ENCODE measurements at places on chromosomes 6 and 20.

GRCh38 chr6:16619777-16620176, 141.5 kb downstream of the ATXN1 start:
- DNase-seq, result no peak

DNA sequence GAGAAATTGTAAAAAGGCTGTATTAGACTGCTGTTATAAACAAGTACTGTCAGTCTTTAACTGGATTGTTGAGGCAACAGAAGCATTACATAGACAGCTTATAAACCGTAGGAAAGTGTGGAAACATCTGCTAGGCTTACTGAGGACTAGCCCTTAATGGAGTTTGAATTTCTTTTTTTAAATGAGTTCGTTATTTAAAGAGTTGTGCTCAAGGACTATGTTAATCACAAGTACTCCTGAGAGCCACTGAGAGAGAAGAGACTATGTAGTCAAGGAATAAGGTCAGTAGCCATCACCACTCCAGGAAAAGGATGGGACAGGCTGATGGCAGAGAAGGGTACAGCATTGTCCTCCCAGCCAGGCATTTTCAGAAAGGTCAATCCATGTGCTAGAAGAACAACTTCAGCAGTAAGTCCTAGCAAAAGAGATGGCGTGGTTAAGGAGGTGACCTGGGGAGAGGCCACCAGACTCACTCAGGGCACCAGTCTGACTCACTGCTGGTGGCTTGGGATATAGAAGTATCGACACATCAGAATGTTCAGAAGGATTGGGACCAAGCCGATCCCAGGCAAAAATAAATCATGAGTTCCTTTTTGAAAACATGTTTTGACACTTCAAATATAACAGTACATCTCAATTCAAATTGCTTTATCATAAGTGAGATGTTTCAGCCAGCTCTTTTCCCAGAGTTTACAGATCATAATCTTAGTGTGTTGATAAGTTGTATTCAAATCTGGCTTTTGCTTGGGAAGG, 6.4 kb downstream of the RPS12 start:
- no peak for DNase-seq

DNA sequence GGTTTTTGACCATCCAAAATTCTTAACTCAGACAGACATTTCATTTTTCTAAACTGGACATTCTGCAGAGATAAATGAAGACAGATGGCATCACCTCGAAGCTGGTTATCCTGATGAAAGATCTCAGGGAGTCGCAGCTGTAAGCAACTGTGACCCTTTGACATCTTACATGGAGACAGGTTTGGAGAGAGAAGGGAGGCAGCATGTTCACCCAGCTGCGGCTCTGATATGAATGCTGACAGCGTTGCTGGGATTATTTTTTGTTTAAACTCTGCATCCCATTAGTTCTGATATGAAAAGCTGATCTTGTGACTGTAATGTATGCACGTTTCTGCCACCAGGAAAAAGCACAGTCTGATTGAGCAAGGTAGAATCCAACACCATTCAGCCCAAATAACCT, 89.4 kb downstream of the C6orf118 start:
- DNase-seq, result no peak

DNA sequence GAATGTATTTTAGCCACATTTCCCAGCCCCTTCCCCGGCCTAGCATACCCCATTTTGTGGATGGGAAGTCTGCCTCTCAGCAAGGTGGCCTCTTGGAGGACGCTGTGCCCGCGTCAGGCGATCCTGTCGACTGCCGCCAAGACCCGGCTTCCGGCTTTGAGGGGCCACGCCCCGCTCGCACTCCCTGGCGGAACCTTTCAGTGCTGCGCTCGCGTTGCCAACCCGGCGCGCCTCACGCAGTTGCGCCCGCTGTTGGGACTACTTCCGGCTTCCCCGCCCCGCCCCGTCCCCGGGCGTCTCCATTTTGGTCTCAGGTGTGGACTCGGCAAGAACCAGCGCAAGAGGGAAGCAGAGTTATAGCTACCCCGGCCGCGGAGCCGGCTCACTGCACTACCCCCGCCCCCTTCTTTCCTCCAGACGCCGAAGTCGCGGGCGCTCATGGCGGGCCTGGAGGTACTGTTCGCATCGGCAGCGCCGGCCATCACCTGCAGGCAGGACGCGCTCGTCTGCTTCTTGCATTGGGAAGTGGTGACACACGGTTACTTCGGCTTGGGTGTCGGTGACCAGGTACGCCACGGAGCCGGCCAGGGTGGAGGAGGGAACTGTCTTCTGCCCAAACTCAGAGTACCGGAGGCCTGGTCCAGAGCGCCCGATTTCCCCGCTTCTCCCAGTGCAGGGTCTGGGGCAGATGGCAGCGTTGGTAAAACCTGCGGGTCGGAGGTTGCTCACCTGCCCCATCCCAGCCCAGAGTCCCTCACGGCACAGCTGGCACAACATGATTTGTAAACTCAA, at the start of gene PSMF1:
TSS of gene PSMF1 (plus strand) at position 267 of the 792 bp plus-strand sequence. CDS start at position 439, 172 bp downstream.
- DNase-seq, result peak; percentile 93

DNA sequence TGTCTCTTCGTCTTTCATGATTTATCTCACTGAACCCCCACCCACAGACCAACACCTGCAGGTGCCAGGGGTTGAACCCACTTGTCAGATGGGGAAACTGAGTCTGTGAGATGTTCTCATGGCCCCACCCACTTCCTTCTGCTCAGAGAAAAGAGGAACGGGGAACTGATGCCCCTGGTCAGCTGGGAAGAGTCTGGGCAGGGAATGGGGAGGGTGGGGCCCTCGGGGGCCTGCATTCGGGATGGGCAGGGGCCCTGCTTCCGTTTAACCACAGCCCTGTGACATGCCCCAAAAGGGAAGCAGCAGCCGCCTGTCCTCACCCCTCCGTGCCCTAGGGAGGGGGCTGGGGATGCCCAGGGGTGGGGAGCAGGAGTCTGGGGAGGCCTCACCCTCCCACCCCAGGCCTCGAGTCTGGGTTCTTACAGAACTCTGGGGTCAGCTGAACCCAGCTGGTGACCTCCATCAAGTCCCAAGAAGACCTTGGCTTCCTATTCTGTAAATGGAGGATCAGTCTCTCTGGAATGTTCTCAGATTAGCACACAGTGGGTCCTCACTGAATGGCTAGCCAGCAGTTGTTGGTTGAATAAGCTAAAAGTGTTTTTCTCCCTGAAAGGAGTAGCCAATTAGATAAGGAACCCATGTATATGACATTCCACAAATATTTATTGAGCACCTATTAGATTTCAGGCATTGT, 81.5 kb downstream of the CEBPB start:
- no peak for DNase-seq

- no peak for DNase-seq
These were observed 559.6 kb downstream of the CD83 start for GRCh38 chr6:14676977-14677781.

DNA sequence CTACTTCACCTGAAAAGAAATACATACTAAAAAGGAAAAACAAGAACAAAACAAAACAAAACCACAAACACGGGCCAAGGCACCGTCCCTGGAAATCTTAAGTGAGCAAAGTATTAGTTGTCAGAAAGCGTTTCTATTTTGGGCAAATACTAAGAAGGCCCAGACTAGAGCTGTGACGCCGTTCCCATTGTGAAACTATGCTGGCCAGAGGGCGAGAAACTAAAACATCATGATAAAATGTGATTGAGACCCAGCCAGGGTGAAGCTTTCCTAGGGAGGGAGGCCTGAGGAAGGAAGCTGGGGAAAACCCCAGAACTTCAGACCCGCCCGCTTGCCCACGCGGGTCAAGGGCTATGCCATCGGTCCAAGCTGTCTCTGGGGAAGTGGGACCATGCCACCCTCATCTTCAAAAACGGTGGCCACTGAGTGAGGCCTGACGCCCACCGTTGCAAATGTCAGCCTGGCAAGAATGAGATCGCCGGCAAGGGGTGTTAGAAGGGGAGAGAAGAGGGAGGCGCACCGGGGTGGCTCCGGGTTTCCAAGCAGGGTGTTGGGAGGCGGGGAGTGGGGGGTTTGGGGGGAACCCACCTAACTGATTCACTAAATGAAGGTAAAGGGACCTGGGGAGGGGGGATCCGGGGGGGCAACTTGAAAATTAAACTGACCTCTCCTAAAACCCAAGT, 1950.9 kb upstream of the DEFB115 start:
- no peak for DNase-seq

GRCh38 chr6:17415321-17415720, 21.9 kb downstream of the CAP2 start:
- no peak for DNase-seq

GRCh38 chr20:50226093-50226974, 35.7 kb downstream of the CEBPB start:
- DNase-seq, result no peak

GRCh38 chr20:58765780-58766179, 73.2 kb downstream of the NPEPL1 start:
- no peak for DNase-seq

GRCh38 chr6:47323321-47323720, 13.6 kb upstream of the TNFRSF21 start:
- DNase-seq, result no peak

GRCh38 chr6:129709196-129709768, 695 bp downstream of the ARHGAP18 start:
- DNase-seq, result no peak

- no peak for DNase-seq
These were observed 56.5 kb downstream of the DLL1 start for GRCh38 chr6:170234419-170234818.

DNA sequence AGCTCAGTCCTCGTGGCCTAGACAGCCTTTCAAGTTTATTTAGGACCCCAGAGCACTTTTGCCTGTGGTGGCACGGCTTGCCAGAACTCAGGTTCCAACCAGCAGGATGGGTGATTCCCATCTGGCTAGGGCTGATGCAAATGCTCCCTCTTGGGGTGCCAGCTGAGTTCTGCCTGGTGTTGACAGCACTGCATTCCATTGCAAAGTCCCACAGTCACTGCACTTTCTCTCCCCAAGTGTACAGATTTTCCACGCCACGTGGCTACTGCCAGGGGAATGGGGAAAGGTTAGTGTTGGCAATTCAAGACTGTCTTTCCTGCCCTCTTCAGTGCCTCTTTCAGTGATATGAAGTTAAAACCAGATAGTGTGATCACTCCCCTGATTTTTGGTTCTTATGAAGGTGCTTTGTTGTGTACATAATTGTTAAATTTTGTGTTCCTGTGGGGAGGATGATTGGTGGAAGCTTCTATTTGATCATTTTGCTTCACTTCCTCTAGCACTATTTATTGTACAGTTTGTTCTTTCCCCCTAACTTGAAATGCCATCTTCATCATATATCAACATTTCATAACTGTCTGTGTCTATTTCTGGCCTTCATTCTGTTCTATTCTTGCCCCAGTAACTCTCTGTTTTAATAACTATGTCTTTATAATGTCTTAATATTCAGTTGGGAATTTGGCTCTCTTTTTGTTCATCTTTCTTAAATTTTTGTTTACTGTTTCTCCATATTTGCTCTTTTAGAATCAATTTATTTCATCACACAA, 86.2 kb downstream of the CFAP61 start:
- no peak for DNase-seq

DNA sequence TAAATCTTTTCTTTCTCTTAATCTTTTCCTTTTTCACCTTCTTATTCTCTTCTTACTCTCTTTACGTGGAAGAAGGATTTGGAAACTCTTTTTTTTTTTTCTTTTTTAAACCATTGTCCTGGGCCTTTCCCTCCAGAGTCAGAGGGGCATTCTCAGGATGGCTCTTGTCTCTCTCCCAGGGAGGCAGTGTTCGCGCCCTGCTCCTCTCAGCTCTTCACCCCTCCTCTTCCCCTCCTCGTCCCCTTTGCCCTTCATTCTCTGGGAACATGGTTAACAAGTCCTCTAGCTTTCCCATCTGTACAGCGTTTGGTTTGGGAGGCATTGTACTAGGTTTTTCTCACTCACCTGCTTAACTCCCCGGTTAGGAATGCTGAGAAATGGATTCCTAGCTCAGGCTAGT, 52.0 kb upstream of the TFB1M start:
- no peak for DNase-seq
